ENCODE measurements at places on chromosomes 6 and 20. TPM values are rescaled to one million over a fixed set of nuclear protein-coding genes. Genes with fewer than 3 reads are reported as not detected.
A peak's percentile ranks its signal among the peaks of the same experiment; 100 is the strongest.

The COL11A2 gene
- 1.2 TPM for total RNA-seq

- ATAC-seq, result peak; percentile 59
Measured at GRCh38 chr20:47350181-47350550, 6.3 kb downstream of the ZMYND8 start.

GRCh38 chr20:15673206-15673605, 900.0 kb downstream of the KIF16B start:
- no peak for ATAC-seq

- ATAC-seq, result peak; percentile 87
Measured at GRCh38 chr6:27138837-27139755, 108.4 kb upstream of the PRSS16 start.
